ENCODE measurements at places on chromosomes 7 and 10.

GRCh38 chr7:29496355-29497020 is 67.1 kb upstream of the PRR15 start:
- DNase-seq = peak; percentile 90

DNA sequence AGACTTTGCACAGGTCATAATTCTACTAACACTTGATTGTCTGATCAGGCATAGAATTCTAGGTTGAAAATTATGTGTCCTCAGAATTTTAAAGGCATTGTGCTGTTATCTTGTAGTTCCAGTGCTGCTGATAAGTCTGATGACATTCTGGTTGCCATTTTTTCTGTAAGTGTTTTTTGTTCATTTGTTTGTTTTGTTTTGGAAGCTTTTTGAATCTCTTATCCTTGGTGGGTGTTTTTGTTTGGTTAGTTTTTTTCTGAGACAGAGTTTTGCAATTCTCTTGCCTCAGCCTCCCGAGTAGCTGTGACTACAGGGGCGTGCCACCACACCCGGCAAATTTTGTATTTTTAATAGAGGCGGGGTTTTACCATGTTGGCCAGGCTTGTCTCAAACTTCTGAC is 178.9 kb downstream of the CCDC71L start:
- DNase-seq = no peak

DNA sequence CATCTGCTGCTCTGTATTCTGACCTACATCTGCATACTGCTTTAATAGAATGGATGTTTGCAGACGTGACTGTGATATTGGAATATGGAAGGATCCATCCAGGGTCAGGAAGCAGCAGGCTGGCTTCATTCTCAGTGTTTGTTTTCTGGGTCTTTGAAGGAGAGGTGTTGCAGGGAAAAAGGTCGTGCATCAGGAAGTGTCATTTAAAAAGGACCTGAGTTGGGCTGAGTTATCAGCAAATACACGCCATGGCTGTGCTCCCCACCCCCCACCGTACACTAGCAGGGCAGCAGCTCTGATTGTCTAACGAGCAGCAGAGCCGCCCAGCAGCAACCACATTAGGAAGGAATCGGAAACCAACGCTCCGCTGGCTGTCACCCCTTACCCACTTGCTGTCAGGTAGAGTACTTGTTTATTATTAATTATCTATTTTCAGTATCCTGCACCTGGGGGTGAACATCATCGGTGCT is 63.1 kb upstream of the STEAP1B start:
- peak; percentile 57 for DNase-seq

DNA sequence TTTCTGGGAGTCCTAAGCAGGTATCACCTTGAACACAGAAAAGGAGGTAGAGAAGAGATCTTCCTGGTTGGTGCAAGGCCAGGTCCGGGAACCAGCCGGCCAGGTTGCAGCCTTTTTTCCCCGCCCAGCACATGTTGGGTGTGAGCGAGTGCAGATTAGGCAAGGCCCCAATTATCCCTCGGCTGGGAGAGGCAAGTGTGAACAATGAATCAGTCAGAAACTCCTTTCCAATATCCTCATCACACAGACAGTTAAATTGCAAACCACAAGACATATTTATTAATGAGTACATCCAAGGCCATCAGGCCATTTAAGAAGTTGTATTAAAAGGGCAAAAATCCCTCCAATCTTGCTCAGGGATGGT is 115.0 kb upstream of the AFAP1L2 start:
- no peak for DNase-seq

DNA sequence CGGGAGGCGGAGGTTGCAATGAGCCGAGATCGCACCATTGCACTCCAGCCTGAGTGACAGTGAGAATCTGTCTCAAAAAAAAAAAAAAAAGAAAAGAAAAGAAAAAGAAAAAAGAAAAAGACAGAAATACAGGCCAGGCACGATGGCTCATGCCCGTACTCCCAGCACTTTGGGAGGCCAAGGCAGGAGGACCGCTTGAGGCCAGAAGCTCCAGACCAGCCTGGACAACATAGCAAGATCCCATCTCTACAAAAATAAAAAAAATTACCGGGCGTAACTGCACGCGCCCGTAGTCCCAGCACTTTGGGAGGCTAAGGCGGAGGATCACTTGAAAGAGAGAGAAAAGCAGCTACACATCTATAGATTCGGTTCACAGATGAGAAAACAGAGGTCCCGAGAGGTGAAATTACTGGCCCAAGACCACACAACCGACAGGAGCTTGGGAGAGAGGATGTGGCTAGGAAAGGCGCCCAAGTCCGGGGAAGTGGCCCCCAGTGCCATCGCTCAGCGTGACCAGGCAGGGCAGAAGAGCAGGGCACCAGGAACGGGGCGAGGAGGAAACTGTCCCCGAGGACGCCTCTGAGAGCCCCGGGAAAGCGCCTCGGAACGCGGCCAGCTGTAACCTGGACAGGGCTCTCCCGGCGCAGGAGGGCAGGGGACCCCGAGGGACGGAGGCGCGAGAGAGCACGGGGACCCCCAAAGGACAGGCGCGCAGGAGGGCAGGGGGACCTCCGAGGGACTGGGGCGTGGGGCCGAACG is 612 bp downstream of the SNX8 start:
- no peak for DNase-seq

GRCh38 chr7:8303904-8304528 is 42.0 kb upstream of the ICA1 start:
- DNase-seq = no peak

GRCh38 chr7:94064541-94065191 is 60.5 kb upstream of the BET1 start:
- DNase-seq = no peak

- no peak for DNase-seq
These were observed 187.8 kb downstream of the PARD3 start for GRCh38 chr10:34627331-34627730.

- DNase-seq = no peak
These were observed 37.4 kb upstream of the ARL4A start for GRCh38 chr7:12650080-12650479.

GRCh38 chr10:22959950-22960349 is 32.1 kb downstream of the ARMC3 start:
- DNase-seq = no peak

DNA sequence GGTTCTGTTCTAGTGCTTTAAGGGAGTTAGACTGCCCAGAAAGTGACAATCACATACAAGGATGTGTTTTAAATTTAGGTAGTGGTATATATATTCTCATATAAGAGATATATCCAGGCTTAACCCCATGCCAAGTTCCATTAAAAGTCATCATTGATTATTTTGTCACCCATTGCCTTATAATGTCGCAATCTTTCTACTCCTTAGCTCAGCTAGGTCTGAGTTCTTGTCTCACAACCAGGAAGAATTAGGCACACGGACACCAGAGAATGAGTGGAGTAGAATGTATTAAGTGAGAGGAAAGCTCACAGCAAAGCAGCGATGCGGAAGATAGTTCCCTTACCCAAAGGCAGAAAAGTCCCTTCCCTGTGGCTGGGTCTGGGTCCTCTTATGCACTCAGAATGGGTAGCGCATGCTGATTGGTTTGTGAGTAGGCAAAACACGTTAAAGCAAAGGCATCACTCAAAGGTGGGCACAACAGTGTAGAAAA is 197.2 kb upstream of the AHR start:
- DNase-seq = no peak

DNA sequence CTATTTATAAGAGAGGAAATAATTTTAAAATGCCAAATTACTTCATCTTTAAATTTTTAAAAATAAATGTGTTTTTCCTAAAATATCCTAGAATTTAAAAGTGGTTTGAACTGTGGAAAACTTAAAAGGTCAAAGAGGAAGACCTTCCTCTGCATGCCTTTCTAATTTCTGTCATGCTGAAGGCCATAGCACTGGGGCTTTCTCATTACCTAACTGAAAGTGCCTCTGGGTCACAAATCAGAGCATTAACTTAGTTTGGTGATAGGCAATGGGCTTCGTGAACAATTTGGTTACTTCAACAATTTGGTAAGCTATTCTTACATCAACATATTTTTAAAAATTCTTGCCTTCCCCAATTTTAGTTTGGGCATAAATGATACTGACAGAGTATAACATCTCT is 100.2 kb upstream of the SAMD8 start:
- no peak for DNase-seq
